ENCODE measurements at places on chromosomes 6 and 20.

DNA sequence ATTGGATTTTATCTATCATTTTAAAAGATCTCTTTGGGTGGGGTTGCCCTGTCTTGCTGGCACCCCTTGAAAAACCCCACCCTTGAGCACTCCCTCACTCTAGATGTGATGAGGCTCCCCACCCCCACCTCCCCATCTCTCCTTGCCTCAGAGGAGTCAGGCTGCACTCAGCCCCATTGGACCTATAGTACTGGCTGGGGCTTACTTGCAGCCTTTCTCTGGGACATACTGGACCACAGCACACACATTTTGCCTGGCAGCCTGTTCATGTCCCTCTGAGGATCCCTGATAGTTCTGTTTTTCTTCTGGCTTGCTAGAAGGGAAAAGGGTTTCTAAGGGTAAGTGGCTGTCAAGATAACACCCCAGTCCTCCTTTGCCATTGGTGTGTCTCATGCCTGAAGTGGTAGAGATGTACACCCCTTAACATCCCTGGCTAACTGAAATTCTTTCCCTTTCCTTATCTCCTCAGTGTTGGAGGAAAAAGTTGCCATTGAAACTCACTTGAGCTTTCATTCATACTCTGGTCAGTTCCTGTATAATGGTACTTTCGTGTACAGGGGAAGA, 553.4 kb upstream of the CITED2 start:
- no peak for DNase-seq

DNA sequence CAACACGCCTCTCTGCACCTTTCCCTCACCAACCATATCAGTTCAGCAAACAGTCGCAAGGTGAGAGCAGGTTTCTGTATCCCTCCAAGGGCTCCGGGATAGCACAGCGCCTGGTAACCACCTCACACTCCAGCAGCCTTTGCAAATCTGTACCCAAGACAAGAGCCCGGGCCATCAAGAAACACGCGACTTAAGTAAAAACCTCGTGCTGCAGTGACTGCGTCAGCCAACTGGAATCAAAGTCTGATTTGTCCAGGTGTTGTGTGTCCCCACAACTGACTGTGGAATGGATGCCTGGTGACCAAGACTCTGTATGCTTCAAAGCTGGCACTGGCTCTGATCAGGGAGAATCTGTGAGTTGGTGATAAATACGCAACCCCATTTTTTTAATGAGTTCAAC, 74.1 kb downstream of the NINL start:
- DNase-seq: no peak

DNA sequence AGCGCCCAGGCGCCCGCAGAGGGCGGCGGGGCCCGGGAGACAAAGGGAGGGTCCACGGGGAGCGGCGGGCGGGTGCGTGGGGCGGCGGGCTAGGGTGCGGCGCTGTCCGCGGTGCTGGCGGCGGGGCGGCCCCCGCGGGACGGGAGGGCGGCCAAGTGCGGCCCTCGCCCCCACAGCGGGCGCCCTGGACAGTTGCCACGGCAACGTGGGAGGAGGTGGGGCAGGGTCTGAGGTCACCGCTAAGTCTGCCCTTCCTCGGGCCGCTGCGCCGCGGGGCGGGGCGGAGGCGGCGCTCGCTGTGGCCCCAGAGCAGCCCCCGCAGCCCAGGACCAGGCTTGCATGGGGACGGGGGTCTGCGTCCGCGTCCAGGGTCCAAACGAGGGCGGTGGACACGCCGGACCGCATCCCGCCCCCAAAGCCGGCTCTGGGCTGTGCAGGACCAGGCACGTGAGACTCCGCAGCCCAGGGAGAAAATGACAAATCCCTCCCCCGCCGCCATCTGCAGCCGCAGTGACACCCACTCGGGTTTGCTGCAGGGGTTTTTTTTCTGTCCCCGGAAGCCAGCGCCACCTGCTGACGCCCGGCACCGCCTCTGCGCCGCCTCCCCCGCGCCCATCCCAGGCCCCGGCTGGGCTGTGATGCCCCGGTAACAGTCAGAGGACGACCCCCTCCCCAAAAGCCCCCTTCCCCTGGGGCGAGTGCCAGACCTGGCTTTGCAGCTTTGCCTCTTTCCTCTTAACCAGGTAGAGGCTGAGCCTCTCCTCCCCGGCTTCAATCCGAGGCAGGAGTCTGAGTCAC, 36.8 kb downstream of the YTHDF1 start:
- no peak for DNase-seq

- no peak for DNase-seq
These were observed 7.9 kb downstream of the EMILIN3 start for GRCh38 chr20:41358717-41359116.

GRCh38 chr6:21213492-21213891, 380.1 kb upstream of the SOX4 start:
- DNase-seq: no peak

- no peak for DNase-seq
These were observed 536.5 kb upstream of the MARCKS start for GRCh38 chr6:113320653-113321052.

DNA sequence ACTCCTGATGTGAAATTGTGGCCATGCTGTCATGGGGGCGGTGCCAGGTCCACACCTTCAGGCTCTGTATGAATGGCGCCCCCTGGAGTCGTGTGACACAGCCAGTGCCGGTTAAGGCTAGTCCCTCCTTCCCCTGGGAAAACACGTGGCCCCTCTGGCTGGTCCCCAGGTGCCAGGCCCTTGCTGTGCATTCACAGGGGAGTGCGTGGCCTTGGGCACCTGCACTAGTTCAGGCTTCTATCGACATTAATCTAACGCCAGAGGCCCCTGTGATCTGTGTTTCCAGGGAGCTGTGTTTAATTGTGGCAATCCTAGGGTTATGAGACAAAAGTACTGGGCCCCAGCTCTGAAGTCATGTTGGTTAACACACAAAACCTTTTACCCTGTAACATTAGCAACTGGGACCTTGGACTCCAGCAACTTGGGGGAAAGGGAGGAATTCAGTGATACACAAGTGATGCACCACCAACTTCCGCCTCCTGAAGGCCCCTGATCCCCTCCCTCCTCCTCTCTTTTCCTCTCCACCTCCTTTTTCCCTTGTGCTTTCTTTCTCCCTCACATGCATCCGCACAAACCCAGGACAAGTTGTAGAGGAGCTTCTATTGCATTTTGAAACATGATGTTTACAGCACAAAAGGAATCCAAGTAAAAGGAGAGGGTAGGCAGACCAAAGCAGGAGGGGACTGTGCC, 74.0 kb downstream of the SSR1 start:
- DNase-seq: peak; percentile 99

DNA sequence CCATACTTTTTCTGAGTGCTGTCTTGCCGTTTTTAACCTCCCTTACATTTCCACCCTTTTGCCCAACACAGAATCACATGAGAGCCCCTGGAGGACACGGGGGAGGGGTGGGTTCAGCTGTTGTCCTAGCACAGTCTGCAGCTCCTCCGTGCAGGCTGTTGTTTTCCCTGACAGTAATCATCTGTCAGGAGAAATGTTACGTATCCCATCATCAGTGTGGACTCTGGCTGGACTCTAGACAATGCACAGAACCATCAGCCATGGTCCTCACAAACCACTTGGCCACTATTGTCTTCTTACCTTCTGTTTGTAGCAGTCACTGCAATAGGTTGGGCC, 92.1 kb downstream of the RIN2 start:
- no peak for DNase-seq

- DNase-seq: no peak
These were observed 23.3 kb downstream of the PCNA start for GRCh38 chr20:5096463-5096862.

DNA sequence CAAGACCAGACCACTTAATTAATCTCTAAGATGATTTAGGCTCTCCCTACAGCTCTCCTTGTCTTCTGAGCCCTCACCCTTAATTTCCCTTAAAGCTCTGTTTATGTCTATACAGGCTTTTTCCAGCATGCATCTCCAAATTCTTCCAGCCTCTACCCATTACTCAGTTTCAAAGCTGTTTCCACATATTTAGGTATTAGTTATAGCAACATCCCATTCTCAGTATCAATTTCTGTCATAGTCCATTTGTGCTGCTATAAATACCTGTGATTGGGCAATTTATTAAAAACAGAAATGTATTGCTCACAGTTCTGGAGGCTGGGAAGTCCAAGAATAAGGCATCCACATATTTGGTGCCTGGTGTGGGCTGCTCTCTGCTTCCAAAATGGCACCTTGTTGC, 2.3 kb upstream of the SERPINB1 start:
- DNase-seq: no peak

DNA sequence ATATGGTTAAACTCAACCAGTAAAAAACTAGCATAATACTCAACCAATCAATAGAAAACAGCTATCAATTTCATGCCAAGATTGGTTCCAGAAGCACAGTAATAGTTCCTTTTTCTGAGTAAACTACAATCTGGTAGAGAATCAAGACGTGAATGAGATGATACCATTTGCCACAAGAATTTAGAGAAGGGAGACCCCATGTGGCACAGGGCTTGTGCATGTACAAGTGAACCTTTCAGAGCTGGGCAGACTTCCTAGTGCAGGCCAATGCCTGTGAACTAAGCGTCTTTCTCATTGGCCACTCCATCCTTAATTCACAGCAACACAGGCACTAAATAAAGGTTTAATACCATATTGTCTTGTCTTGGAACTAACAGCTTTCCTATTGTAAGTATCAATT, 213.5 kb downstream of the RFPL4B start:
- DNase-seq: no peak

DNA sequence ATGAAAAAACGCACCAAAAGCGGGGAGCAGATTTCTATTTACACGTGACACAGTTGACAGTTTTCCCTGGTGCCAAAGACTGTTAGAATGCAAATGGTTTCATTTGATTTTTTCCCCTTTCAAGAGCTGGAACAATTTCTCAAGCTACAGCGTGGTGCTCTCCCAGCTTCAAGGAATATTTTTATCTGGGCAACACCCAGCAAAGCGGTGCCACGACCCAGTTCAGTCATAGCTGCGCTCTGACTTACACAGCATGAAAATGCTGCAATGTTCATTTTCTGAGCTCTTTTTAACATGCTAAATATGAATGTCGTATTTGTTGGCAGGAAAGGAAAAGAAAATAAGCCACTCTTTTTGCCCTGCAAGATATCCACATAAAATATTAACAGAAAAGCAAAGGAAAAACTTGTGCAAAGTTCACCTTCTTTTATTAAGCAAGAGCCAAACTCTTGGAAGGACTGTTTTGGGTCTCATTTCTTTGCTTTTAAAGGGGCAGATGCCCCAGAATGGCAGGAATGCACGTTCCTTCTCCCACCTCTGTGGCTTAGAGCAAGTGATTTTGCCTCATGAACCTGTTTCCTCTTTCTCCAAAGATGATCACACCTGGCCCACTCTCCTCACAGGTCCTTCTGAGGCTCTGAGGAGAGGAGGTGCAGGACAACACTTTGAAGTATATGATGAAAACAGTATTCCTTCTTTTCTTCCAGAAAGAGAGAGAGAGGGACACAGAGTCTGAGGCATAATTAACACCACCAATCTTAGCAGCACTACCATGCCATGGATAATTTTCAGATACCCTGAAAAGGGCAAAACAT, 47.0 kb downstream of the TTI1 start:
- no peak for DNase-seq

DNA sequence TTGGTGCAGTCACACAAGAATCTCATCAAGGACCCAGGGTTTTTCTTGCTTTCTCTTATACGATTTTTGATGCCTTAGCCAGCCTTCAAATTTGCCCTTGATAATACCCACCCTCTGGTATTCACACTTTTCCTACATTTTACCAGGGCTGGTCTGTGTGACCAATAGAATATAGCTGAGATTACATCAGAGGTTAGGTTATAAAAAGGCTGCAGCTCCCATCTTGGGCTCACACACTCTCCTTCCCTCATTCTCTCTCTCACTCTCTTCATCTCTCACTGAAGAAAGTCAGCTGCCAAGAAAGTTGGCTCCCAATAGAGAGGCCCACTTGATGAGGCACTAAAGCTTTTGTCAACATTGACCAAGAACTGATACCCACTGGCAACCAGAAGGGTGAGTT, 4.1 kb upstream of the PNPLA1 start:
- no peak for DNase-seq
